Left ventricle myocardium inferior (tissue), 1 donor: ENCODE measurements at places on chromosomes 2 and 18. TPM values are rescaled to one million over a fixed set of nuclear protein-coding genes. Genes with fewer than 3 reads are reported as not detected.
A peak's percentile ranks its signal among the peaks of the same experiment; 100 is the strongest.

The SGPP2 gene
- 2.3 TPM for total RNA-seq

The CPO gene
- total RNA-seq, result 0.25 TPM

The TMEM198 gene
- 2.5 TPM for total RNA-seq

The IL37 gene
- total RNA-seq, result not detected

The CAPN14 gene
- total RNA-seq, result 0.27 TPM

The COLEC12 gene
- total RNA-seq, result 7.3 TPM

The CHCHD5 gene
- total RNA-seq, result 19.2 TPM

The UGT1A5 gene
- not detected for total RNA-seq

The KIF1A gene
- total RNA-seq, result 2.0 TPM

The TGFA gene
- 1.1 TPM for total RNA-seq

The NTSR2 gene
- not detected for total RNA-seq

The HOXD9 gene
- total RNA-seq, result 0.16 TPM

DNA sequence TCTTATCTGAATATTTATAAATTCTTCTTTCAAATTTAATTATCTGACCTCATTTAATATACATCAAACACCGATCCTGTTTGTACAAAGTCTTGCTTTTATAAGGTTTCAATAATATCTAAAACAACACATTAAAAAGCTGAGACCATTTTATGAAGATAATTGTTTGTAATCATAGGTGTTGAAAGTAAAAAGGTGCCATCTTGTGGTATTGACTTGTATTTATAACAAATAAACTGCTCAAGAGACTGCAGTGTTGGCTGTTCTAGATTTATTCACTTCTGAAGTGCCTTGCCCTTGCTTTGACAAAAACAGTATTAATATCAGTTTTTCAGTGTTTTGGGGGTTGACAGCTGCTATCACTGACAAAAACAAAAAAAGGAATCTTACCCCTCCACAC is 286.8 kb upstream of the HNMT start:
- DNase-seq, result no peak

- peak; percentile 33 for DNase-seq
Observed at GRCh38 chr18:26405190-26405801, 143.1 kb downstream of the KCTD1 start.

GRCh38 chr2:70325875-70326274 is 24.0 kb upstream of the FAM136A start:
- no peak for DNase-seq

- DNase-seq, result no peak
Observed at GRCh38 chr18:3867864-3868311, 417.9 kb downstream of the TGIF1 start.

DNA sequence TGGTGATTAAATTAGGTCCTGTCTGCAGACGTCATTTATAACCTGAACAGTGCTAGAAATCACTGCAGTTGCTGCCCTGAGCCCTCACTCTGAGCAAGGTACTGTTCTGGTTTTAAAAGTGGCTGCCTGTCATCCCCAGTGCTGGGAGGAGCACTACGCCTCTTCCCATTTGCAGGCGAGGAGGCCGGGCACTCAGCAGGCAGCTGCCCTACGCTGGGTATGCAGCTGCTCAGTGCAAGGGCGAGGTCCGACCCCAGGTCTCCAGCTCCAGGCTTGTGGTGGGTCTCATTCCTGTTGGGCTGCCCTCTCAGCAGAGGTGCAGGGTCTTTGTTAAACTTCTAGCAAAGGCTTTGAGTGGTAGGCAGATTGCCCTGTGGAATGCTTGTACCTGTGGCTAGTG is 15.7 kb downstream of the CNDP2 start:
- DNase-seq, result no peak

DNA sequence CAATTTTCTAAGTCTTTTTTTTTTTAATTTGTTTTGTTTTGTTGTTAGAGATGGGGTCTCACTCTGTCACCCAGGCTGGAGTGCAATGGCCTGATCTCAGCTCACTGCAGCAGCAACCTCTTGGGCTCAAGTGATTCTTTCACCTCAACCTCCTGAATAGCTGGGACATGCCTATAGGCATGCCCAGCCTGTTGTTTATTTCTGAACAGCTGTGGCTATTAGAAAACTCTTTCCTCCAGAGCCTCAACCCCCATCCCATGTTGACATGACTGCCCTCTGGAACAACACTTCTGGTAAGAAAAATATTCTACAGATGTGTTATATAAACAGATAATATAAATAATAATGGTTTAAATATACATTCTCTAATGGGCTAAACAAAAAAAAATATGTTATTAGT is 44.4 kb upstream of the TWSG1 start:
- no peak for DNase-seq

DNA sequence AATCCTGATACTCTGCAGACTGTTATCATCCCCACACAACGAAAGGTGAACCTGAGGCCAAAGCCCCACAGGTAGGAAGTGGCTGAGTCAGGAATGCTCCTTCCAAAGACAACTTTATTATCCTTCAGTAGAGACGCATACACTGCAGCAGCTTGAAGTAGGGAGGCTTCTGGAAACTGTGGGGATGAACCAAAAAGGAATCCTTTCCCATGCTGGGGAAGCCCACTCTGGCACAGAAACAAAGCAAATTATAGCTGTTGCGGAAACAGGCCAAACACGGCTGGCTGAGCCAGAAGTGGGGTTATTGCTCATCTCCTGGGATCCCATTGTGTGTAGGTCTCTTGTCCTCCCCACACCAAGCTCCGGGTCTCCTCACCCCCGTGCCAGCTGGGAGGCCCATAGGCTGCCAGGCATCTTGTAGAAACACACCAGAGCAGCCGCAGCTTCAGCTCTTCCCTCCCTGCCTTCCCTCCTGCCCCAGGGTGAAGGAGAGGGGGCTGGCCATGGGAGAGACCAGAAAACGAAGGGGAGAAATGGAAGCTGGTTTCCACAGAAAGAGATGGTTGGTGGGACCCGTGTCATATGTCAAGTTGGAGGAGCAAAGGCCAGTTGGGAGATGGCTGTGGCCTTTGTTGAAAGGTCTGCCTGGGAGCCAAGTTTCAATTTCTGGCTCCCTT is 176.9 kb upstream of the NABP1 start:
- DNase-seq, result no peak

GRCh38 chr2:31192396-31192795 is 24.9 kb downstream of the CAPN14 start:
- no peak for DNase-seq

- DNase-seq, result no peak
Observed at GRCh38 chr2:220147161-220148038, 520.0 kb downstream of the SLC4A3 start.

- DNase-seq, result no peak
Observed at GRCh38 chr2:86426271-86426670, 14.9 kb upstream of the KDM3A start.

DNA sequence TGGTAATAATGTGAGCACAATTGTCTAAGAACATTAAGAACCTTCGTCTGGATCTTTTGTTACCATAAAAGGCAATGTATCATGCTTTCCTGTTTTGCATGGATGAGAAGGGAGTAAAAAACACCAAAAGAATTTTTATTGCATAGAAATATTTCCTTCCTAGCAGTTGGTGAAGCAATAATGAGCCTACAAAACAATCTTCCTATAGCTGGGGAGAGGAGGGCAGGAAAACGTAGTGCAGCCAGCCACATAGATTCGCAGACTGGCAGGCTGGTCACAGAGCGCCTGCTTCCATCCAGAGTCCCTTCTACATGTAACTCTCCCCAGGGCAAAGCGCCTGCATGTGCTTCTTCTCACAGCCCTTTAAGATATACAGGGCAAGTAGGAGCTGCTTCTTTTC is 190.4 kb downstream of the BABAM2 start:
- DNase-seq, result no peak

GRCh38 chr2:193703411-193703810 is 1508.7 kb upstream of the TMEFF2 start:
- DNase-seq, result no peak

GRCh38 chr18:77052983-77053309 is 79.6 kb downstream of the MBP start:
- no peak for DNase-seq

DNA sequence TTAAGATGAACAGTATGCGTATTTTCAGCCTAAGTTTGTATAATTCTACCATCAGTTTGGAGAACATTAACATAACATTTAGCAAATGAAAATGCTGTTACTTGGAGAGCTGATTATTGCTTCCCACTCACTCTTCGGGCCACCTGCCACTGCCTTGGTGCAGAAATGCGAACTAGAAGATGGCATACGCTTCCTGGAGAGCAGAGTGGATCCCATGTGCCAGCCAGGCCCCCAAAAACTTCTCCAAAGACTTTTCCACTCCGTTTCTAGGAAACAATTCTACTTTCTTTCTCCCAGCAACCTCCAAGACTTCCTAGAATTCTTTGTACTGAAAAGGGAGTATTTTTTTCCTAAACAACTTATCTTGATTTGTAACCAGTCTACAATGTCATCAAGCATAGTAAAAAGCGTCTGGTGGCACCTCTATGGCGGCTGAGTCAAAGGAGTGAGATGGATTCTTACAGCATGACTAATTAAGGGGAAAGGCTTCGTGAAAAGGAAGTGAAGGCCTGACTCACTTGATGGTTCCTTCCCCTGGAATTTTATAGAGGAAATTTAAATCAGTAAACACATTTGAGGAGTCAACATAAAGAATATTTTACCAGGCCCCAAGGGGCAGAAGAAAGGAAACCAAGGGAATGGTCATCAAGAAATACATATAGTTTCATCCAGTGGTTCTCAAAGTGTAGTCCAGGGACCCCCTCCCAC is 36.6 kb downstream of the FEZ2 start:
- DNase-seq, result no peak

- peak; percentile 42 for DNase-seq
Observed at GRCh38 chr18:23825978-23826405, 136.7 kb downstream of the LAMA3 start.

- no peak for DNase-seq
Observed at GRCh38 chr2:167187978-167188967, 300.0 kb downstream of the XIRP2 start.

DNA sequence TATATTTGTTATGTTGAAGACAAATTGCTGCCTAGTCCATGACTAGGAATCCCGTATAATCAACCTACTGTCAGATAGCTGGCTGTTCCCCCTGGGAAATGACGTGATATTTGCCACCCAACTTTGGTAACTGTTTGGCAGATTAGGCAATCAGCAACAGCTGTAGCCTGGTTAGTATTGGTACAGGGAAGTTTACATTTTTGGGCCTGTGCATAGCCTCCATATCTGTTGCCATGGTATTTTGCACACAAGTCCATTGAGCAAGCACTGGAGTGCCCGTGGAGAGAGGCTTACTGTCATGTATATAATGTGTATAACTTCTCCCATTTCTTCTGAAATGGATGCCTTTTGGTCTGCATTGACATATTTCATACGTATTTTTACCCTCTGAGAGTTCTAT is 27.7 kb downstream of the BIRC6 start:
- DNase-seq, result no peak

DNA sequence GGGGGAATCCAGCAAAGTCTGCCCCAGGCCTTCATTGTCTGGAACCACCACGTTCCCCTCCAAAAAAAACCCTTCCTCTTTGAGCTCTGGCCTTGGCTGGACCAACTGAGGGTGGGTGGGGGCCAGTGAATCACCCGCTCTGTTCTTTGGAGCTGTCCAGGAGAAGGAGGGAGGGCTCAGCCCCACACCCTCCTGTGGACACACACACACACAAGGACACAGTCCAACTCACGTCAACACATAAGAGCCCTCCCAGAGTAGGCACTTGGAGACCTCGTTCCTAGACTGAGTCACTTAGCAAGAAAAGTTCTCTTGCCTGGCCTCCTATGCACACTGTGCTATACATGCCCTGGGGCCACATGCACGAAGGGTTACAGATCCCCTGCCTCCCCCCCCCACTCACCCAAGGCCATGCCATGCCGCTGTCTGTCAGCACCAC is 1.2 kb upstream of the TNS1 start:
- peak; percentile 86 for DNase-seq

- DNase-seq, result no peak
Observed at GRCh38 chr2:39724828-39725144, 54.3 kb downstream of the THUMPD2 start.

- DNase-seq, result no peak
Observed at GRCh38 chr2:130837811-130838565, 1.3 kb downstream of the ARHGEF4 start.

DNA sequence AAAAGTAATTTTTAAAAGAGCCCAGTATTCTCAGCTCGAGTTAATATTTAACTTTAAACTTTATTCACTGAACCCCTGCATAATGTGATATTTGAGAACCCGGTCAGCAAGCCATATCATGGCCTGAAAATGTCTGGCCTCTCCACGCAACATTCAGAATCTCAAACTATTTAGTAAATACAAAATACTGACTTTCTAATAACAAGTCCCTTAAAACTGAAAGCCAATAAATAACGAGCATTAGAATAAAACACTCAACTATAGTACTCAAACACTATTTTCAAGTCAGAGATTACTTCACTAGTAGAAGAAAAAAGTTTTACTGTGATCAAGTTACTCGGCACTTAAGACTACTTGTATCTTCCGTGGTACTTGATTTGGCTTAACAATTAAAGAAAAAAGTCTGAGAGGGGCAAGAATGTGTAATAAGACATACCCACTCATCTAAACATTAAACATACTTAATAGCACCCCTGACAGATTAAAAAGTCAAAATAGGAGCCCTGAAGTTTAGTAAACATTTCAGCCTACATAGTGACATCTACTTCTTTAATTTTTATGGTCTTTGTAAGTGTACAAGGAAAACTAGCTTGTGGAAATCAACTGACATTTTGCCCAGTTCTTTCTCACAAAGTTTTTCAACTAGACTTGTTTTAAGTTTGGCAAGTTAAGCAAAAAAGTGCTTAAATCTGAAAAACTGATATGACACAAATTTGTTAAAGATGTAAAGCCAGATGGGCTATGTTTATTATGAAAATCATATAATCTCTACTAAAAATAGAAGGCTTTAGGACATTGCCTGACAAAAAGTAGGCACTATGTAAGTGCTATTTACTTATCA is 38.2 kb downstream of the RTN4 start:
- no peak for DNase-seq

DNA sequence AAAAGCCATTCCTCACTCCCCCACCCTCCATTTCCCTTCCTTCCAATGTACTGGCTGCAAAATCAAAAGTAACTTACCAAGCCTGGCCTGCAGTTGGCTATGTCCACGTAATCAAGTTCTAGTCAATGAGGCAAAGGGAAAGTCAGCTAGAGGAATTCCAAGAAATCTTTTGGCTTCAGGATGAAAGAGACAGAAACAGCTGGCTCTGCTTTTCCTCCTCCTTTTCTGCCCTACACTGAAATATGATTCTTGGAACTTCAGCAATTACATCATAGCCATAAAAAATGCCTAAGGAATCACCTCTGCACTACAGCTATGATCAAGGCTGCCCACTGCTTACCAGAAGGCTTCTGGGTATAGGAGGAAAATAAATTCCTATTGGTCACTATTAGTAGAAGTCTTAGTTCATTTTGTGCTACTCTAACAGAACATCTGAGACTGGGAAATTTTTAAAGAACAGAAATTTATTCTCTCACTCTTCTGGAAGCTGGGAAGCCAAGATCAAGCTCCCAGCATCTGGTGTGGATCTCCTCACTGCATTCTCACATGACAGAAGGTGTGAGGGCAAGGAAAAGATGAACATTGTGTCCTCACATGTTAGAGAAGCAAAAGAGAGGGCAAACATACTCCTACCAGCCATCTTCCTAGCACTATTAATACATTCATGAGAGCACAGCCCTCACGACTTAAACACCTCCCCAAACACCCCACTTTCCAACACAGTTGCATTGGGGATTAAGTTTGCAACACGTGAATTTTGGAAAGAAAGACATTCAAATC is 219.9 kb downstream of the TMX3 start:
- no peak for DNase-seq
